ENCODE measurements at places on chromosomes 12 and 14.

GRCh38 chr12:9869307-9870161 is at the start of gene CLEC2B:
Gene CLEC2B (minus strand): TSS chr12:9869354.
- DNase-seq, result no peak
- no peaks in the 10 kb centered on the region for H3K4me1 ChIP-seq
- H3K4me3 ChIP-seq, result no peak within 1 kb of the TSS
- no peaks in the 10 kb centered on the region for H3K27me3 ChIP-seq

DNA sequence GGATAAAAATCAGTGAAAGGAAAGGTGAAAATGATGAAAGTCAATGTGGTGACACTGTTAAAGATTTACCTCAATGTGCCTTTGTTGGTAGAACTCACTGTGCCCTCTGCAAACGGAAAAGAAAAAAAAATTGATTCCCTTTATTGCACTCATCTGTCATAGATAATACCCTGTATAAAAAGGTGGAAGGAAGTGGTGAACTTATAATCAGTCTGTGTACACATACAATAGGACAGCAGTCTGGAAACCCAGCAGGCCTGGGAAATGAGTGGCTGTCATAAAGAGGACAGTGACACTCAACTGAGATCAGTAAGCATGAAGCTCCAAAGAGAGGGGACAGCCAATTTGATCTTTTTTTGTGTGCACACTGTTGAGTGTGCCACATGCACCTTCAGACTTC is 364.7 kb downstream of the NOVA1 start:
- no peak overlapping the region for H3K27ac ChIP-seq
- DNase-seq, result no peak
- H3K4me1 ChIP-seq, result no peaks in the 10 kb centered on the region
- 0 out of 2 replicates have a peak, but pooled peaks cover 1% of the 10 kb centered on the region for H3K27me3 ChIP-seq

DNA sequence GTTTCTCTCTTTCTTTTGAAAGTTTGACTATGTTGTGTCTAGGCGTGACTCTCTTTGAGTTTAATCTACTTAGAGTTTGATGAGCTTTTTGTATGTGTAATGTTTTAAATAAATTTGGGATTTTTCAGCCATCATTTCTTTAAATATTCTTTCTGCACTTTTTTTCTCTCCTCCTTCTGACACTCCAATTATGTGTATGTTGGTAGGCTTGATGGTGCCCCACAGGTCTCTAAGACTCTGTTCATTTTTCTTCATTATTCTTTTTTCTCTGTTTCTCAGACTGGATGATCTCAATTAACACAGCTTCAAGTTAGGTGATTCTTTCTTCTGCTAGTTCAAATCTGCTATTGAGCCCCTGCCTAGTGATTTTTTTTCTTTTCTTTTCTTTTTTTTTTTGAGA is 14.5 kb upstream of the CCND2 start:
- H3K36me3 ChIP-seq, result no peaks in the 10 kb centered on the region
- no peak overlapping the region for H3K27ac ChIP-seq

- H3K4me3 ChIP-seq, result no peak overlapping the region
- H3K4me1 ChIP-seq, result no peaks in the 10 kb centered on the region
- H3K27ac ChIP-seq, result no peak overlapping the region
- no peaks in the 10 kb centered on the region for H3K27me3 ChIP-seq
- no peaks in the 10 kb centered on the region for H3K36me3 ChIP-seq
Observed at GRCh38 chr14:60051721-60052221, 40.0 kb upstream of the PCNX4 start.

DNA sequence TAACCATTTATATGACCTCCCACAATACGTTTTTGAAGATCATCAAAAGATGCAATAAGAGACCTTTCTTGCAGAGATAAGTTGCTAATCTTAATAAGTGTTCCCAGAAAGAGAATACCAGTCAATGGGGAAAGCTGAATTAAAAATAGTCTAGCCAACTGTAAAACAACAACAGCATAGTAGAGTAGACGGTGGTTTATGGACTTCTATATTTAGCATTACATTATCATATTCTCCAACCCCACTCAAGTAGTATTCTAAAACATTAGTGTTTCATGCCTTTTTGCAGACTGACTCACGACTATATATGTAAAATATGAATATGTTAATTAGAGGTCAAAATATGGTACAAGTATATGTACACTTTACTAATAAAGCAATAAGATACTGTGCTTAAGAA is 218.9 kb downstream of the MED13L start:
- no peak overlapping the region for H3K27ac ChIP-seq
- H3K27me3 ChIP-seq, result no peaks in the 10 kb centered on the region
- no peak for DNase-seq
- no peak overlapping the region for H3K4me3 ChIP-seq
- no peaks in the 10 kb centered on the region for H3K36me3 ChIP-seq

- no peak overlapping the region for H3K4me3 ChIP-seq
- no peaks in the 10 kb centered on the region for H3K27me3 ChIP-seq
- H3K36me3 ChIP-seq, result no peaks in the 10 kb centered on the region
- DNase-seq, result no peak
- 0 out of 2 replicates have a peak, but pooled peaks cover under 1% of the 10 kb centered on the region for H3K4me1 ChIP-seq
- H3K27ac ChIP-seq, result no peak overlapping the region
Observed at GRCh38 chr12:52266514-52266913, 7.9 kb upstream of the KRT86 start.

GRCh38 chr12:130707571-130707891 is 8.6 kb downstream of the RIMBP2 start:
- H3K36me3 ChIP-seq, result no peaks in the 10 kb centered on the region
- DNase-seq, result no peak
- H3K4me3 ChIP-seq, result no peak overlapping the region
- H3K27ac ChIP-seq, result no peak overlapping the region
- peaks cover 2% of the 10 kb centered on the region for H3K27me3 ChIP-seq

- no peaks in the 10 kb centered on the region for H3K36me3 ChIP-seq
- H3K27ac ChIP-seq, result no peak overlapping the region
- no peaks in the 10 kb centered on the region for H3K27me3 ChIP-seq
- no peaks in the 10 kb centered on the region for H3K4me1 ChIP-seq
Observed at GRCh38 chr12:125512541-125513298, 447.5 kb downstream of the AACS start.

- no peak for DNase-seq
- H3K4me3 ChIP-seq, result no peak overlapping the region
- no peak overlapping the region for H3K27ac ChIP-seq
- H3K27me3 ChIP-seq, result no peaks in the 10 kb centered on the region
- peaks cover 7% of the 10 kb centered on the region for H3K36me3 ChIP-seq
Observed at GRCh38 chr12:111322336-111323250, 46.3 kb downstream of the PHETA1 start.

GRCh38 chr14:24078146-24078545 is 6.8 kb downstream of the CPNE6 start:
- peaks cover 18% of the 10 kb centered on the region for H3K4me1 ChIP-seq
- no peak overlapping the region for H3K4me3 ChIP-seq
- peaks cover 4% of the 10 kb centered on the region for H3K27me3 ChIP-seq

All from H1 (cell line).